ENCODE measurements at places on chromosomes 3 and 15. TPM values are rescaled to one million over a fixed set of nuclear protein-coding genes. Genes with fewer than 3 reads are reported as not detected.

- DNase-seq, result no peak
These were observed 492.6 kb downstream of the RBMS3 start for GRCh38 chr3:29773481-29773880.

DNA sequence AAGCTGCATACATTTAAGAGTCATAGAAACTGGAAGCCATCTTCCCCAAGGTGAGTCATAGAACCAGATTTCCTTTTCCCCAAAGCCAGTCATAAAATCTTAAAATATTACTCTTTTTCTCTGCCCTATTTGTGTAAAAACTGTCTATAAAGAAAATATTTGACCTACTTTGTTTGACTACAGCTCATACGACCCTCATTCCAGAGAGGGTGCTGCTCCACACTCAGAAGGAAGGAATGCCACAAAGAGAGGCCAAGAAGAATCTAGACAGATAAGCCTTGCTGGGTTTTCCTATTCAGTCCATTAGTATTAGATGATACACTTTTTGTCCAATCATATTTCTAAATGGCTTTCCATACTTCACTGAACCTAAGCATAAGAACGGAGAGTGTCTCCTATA lies 671.6 kb upstream of the SGO1 start:
- no peak for DNase-seq

DNA sequence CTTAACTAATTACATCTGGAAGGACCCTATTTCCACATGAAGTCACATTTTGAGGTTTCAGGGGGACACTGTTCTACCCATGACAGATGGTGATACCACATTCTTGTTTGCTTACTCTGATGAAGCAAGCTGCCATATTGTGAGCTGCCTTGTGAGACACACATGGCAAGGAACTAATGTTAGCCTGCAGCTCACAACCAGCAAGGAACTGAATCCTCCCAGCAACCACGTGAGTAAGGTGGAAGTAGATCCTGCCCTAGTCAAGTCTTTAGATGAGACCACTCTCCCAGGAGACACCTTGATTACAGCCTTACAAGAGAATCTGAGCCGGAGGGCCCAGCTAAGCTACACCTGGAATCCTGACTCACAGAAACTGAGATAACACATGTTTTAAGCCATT lies 160.1 kb downstream of the PDE8A start:
- no peak for DNase-seq

- DNase-seq, result no peak
These were observed 68.9 kb downstream of the DUT start for GRCh38 chr15:48400086-48400485.

- DNase-seq, result no peak
These were observed 11.3 kb upstream of the TMOD3 start for GRCh38 chr15:51818150-51818549.

CHAC1 gene
- 1.9 TPM for total RNA-seq

GRCh38 chr3:104514371-104514770 lies 852.3 kb upstream of the ALCAM start:
- DNase-seq, result no peak

NR2E3 gene
- total RNA-seq, result not detected

- no peak for DNase-seq
These were observed 164.5 kb downstream of the MEGF11 start for GRCh38 chr15:66089049-66089448.

GRCh38 chr3:6717026-6717943 lies 143.6 kb upstream of the GRM7 start:
- no peak for DNase-seq

DNA sequence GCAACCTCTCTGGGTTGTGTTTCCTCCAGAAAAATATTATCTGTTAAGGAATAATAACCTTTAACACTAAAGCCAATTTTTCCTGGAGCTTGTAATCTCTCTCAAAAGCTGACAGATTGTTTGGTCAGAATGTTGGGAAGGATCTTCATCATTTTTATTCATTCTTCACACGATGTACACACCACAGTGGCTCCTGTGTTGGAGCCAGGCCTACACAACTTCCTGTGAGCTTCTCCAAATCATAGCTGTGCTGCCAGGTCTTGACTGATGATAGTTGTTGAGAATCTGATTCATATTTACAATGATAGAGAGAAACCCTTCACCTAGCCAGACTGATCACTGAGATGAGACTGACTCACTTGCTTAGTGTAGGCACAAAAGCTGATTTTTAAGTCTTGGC lies 151.0 kb upstream of the ROBO2 start:
- no peak for DNase-seq

- no peak for DNase-seq
These were observed 704.8 kb upstream of the CFAP20DC start for GRCh38 chr3:59754456-59755129.

- no peak for DNase-seq
These were observed 55.1 kb downstream of the PEX5L start for GRCh38 chr3:179981646-179982045.

DNA sequence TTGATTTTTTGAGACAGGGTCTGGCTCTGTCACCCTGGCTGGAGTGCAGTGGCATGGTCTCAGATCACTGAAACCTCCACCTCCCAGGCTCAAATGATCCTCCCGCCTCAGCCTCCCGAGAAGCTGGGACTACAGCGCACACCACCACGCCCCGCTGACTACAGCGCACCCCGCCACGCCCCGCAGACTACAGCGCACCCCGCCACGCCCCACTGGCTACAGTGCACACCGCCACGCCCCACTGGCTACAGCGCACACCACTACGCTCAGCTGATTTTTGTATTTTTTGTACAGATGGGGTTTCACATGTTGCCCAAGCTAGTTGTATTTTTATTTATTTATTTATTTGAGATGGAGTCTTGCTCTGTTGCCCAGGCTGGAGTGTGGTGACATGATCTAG lies 35.6 kb downstream of the SLC51A start:
- DNase-seq, result no peak

MAP2K1 gene
- 12.9 TPM for total RNA-seq

DNA sequence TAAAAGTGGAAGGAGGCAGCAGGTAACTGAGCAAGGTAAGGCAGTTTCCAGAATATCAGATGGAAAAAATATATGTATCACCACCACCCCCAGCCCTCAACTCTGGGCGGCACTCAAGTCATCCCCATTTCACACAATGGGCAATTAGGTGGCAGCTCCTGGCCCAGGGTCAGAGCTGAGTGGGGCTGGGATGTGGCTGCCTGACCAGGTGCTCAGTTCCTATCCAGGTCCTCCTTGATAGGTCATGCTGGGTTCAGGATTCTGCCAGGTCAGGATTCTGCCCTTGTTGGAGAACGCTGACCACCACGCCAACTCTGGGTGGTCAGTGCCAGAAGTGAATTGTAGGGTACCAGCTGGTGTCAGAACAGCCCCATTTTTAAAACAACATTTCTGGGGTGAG lies 29.5 kb downstream of the RAB6B start:
- no peak for DNase-seq

GRCh38 chr3:54376142-54376807 lies 253.9 kb downstream of the CACNA2D3 start:
- no peak for DNase-seq

- no peak for DNase-seq
These were observed 749.8 kb upstream of the SGO1 start for GRCh38 chr3:20935791-20936190.

GRCh38 chr15:58331560-58331912 lies 100.3 kb upstream of the LIPC start:
- no peak for DNase-seq

CRYGS gene
- 0.81 TPM for total RNA-seq

DNA sequence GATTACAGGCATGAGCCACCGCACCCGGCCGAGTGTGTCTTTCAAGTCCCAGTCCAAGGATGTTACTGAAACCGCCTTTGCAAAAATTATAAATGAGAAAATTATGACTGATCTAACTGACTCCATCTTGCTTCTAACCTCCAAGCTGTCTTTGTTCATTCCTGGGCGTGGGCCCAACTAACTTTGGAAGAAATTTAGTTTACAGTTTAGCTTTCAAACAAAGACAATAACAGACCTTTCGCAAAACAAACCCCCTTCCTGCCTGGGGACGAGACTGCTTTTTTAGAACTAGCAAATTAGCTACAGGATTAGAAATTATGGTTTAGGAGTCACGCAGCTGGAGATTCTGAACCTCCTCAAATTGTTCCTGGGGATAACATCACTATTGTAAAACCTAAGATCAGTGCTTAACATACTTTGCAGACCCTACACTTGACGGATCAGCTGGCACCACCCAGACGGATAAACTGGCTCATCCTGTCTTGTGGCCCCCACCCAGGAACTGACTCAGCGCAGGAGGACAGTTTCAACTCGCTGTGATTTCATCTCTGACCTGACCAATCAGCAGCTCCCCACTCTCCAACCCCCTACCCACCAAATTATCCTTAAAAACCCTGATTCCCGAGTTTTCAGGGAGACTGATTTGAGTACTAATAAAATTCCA lies 23.8 kb downstream of the NANOGP8 start:
- DNase-seq, result no peak

TF gene
- under 0.01 TPM for total RNA-seq

GRCh38 chr3:36945333-36945980 lies 603 bp upstream of the TRANK1 start:
- no peak for DNase-seq

FAH gene
- total RNA-seq, result 32.9 TPM

DNA sequence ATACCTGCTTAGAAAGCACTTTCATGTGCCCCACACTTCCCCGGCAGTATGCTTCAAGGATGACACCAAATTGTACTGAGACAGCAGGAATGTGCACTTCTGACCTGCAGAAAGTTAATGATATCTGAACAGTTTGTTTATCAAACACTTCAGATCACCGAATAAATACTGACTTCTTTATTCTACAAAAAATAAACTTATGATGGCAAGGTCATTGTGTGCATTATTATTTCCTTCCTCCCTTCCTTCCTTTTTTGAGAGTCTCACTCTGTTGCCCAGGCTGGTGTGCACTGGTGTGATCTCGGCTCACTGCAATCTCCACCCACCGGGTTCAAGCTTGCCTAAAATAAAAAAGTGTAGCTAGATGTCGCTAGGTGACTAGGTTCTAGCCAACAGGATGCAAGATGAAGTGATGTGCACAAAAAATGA lies 80.3 kb downstream of the FAIM start:
- DNase-seq, result peak; percentile 20

GOLGA8T gene
- not detected for total RNA-seq

ALDH1L1 gene
- total RNA-seq, result under 0.01 TPM

- DNase-seq, result no peak
These were observed 129.7 kb upstream of the PRICKLE2 start for GRCh38 chr3:64354956-64355355.

DNA sequence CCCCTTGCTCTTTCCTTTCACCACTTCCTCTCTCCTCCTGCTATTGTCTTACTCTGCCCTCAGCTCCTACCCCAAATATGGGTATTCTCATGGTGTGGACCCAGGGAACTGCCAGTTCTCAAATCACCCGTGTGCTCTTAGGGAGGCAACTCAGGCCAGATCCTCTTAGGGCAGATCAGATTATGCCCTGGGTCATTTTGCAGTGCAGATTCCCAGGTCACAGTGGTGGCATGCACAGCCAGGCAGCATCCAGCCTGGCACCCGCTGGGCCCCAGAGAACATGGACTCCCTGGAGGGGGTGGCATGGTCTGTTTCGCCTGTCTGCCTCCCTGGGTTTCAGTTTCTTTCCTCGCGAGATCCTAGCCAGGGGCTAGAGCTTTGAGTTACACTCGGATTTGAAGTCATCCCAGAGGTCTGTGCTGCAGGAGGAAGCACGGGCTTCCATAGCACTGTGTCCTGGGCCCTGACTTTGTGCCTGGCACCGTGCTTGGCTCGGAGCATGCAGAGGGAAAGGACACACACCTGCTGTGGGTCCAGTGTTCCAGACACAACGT lies 96.1 kb downstream of the TOP2B start:
- no peak for DNase-seq

GRCh38 chr15:29925227-29926082 lies 103.2 kb upstream of the TJP1 start:
- DNase-seq, result no peak

DNA sequence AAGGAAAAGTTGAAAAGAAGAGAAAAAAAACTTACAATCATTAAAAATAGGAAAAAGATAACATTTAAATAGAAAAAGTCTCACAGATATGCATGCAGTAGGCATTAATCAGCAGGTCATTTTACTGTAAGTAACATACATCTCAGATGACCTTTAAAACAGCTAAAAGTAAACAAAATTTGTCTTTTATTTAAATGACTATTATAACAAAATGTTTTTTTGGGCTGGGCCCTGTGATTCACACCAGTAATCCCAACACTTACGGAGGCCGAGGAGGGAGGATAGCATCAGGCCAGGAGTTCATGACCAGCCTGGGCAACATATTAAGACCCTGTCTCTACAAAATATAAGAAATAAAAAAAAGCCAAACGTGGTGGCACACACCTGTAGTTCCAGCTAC lies 14.7 kb downstream of the IQGAP1 start:
- DNase-seq, result no peak

GRCh38 chr3:151107701-151108100 lies 22.2 kb downstream of the MED12L start:
- DNase-seq, result no peak

- DNase-seq, result no peak
These were observed 113.7 kb downstream of the USP13 start for GRCh38 chr3:179766416-179767133.

- no peak for DNase-seq
These were observed 454.4 kb downstream of the LPP start for GRCh38 chr3:188608401-188608800.

DNA sequence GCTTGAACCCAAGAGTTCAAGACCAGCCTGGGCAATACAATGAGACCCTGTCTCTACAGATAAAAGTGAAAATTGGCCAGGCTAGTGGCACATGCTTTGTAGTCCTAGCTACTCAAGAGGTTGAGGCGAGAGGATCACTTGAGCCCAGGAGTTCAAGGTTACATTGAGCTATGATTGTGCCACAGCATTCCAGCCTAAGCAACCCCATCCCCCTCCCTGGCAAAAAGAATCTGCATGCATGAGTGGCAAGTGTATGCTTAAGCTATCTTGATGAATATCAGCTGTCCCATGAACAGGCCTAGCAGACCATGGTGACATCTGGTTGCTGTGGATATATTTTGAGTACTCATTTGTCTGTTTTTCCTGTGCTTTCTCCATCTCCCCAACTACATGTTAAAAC lies 4.7 kb downstream of the ATRIP start:
- DNase-seq, result no peak

GRCh38 chr15:82788496-82788895 lies 17.4 kb downstream of the FSD2 start:
- no peak for DNase-seq

- no peak for DNase-seq
These were observed 43.3 kb upstream of the MYO5C start for GRCh38 chr15:52338891-52339290.
